ENCODE measurements at places on chromosomes 6 and 20.

- DNase-seq: no peak
Measured at GRCh38 chr20:62120990-62121775, 1.1 kb upstream of the LSM14B start.

DNA sequence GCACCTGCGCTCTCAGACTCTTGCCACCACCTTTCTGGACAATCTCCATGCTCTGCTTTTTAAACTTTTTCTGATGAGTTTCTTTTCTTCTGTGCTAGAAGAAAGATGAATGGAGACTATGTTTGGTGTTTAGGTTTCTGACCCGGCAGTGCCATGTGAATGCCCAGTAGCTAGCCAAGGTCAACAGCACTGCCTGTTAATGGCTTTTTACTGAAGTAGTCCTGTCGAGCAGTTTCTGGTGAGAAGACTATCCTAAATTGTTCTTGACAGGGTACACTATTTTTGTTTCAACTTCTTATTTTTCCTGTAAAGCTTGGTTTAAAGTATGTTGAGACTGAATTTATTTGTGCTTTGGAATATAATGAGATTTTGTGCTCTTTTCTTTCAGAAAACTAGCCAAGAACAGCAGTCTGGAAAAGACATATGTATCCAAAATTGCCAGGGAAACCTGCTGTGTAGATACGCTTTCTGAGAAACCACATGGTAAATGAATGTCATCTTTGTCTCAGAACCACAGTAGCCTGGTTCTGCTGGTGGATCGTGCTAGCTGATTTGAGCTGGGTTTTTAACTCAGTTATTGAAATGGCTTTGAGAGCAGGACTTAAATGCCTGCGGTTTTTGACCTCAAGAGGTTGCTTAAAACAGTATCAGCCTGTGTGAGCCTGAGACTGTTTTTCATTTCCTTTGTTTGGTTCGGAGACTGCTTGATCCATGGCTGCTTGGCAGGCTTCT is 48.1 kb downstream of the KCNS1 start:
- peak; percentile 1 for DNase-seq

DNA sequence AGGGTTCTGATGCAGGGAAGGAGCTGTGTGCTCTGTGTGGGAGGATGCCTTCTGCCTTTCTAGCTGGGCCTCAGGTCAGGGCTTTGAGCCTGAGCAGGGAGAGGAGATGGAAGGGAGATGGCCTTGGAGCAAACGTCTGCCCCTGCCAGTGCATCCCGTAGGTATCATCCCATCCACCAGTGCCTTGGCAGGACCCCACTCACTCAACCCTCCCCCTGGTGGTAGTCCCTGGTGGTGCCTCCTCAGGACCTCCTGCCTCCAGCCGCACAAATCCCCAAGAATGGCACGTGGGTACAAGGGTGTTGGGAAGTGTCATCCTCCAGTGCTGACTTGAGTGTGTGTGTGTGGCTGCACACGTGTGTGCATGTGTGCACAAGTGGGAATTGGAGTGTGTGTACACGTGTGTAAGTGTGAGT is 23.1 kb upstream of the MICB start:
- no peak for DNase-seq

DNA sequence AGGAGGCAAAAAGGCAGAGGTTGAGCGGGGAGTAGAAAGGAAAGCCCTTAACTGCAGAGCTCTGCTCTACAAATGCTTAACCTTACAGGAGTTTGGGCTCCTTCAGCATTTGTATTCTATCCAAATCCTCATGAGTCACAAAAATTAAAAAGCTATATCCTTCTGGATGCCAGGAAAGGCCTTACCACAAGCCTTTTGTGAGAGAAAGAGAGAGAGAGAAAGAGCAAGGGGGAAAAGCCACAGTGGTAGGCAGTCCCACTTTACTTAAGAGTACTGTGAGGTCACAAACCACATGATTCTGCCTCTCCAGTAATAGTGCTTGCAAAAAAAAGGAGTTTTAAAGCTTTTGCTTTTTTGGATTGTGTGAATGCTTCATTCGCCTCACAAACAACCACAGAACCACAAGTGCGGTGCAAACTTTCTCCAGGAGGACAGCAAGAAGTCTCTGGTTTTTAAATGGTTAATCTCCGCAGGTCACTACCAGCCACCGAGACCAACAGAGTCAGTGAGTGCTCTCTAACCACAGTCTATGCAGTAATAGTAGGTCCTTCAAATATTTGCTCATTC is at the start of gene RUNX2:
TSS of gene RUNX2 (plus strand) at position 375 of the 567 bp plus-strand sequence. CDS start 397 bp downstream, outside the sequence.
- DNase-seq: no peak

DNA sequence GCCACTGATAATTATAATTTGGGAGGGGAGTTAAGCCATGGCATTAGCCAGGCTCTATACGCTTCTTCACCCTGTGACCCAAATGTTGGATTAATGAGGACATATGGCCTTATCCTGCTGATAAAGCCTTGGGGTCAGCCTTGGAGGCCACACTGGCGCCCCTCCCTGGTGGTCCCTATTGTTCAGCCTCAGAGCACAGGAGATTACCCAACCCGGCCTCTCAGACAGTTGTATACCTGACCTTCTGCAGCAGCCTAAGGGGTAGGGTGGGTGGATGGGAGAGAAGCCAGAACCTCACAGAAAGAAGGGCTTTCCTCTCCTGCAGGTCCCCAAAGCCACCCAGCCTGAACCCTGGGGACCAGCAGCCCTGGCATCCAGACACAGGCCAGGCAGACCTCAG is 76.8 kb downstream of the LINC00237 start:
- no peak for DNase-seq

DNA sequence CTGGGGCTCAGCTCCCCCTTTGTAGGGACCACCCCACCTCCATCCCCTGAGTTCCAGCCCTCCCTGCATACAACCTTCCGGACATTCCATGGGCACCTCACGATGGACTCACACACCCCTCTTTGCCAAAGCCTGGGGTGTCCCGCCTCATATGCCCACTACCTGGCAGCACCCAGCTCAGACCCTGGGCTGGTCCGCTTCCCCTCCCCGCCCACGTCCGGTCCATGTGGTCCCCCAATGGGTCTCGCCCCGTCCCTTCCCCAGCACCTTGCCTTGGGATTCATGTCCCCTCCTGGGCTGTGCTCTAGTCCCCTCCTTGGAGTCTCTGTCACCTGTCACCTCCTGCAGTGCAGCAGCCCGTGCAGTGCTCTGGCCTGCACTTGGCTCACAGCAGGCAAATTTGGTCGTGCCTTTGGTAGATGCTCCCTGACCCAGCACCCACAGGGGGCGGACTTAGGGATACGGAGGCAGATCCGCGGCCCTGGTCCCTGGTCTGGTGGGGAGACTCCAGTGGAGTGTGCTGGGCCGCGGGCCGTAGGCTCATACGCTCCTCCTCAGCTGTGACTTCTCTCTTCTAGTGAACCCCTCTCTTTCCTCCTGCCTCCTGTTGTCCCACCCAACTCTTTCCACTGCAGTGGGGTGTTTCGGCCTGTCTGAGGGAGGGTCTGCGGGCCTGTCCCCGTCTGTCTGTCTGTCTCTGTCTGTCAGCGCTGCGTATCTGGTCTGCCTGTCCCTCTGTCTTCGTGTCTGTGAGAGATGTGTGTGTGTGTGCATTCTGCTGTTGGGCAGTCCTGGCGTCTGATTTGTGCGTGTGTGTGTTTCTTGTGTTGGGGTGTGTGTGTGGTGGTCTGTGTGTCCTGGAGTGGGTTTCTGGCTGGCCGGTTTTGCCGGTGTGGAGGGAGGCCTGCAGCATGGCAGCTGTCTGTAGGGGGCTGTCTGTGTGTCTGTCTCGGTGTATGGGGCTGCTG is 69.5 kb downstream of the SRC start:
- no peak for DNase-seq

DNA sequence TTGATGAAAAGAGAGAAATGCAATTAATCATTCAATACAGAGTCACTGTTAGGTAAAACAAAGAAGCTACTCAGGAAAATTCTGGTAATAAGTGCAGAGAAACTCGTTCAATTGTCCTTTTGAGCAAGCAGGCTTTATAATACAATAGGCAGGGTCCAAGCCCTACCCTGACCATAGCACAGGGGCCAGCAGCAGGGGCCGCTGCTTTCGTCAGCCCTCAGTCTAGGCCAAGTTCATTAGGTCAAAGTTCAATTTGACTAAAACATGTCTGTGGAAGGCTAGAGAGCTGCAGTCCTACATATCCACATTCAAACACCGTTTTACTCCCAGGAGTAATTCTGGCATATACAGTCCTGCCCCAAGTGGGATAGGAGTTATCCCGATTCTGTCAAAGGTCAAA is 94.6 kb downstream of the BCAS1 start:
- no peak for DNase-seq

DNA sequence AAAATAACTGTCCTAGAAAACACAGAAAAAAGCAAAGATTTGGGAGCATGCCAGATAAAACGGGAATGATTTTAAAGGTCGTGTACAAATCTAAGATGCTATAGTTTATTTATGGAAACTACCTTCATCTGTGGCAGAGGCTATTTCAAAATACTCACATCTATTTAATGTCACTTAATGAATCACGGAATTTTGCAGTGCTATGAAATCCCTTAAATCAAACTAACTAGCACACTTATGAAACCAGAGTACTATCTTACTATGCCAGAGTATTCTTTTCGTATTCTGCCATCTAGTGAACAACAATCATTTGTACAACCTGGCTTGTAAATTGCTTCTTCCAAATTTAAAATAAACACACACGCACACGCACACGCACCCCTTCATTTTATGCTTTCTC is 77.9 kb upstream of the BMP5 start:
- DNase-seq: no peak

DNA sequence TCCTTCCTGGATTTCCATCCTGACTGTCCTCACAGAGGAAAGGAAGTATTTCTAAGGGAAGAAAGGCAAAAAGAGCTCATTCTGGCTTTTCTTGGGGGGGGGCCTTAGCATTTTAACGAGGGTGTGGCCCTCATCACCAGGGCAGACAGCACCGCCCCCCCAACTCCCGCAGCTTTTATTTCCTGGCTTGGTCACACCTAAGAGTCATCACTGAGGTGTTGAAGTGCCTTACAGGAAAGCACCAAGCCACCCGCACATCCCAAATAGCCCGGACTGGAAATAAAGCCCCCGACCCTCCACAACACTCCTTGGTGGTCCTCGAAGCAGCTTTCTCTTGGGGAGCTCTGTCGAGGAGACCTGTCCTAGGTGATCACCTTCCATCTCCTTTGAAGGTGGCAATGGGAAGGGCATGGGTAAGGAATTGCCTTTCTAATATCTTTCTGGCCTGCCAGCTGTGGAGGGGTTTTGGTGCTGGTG is 1.3 kb downstream of the PTK7 start:
- DNase-seq: no peak

GRCh38 chr6:137362878-137363804 is 131.1 kb downstream of the OLIG3 start:
- no peak for DNase-seq

GRCh38 chr6:158666628-158667359 is 16.9 kb downstream of the SYTL3 start:
- DNase-seq: no peak

DNA sequence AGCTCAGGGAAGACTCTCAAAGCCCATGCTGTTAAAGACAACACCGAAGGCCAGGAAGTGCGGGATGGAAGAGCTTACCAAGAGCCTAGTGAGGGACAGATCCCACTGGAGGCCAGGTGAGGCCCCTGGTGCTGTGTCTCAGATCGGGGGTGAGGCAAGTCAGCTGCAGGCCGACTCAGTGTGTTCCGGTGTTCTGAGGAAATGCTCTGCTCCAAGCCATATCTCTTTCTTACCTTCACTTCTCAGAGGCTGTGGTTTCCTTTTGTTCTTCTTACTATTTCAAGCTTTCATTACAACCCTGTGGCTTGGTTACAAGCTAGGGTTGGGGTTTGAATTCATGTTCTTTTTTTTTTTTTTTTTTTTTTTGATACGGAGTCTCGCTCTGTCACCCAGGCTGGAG is 114.3 kb upstream of the ZFP64 start:
- DNase-seq: no peak

GRCh38 chr20:51573576-51574243 is 31.2 kb upstream of the NFATC2 start:
- DNase-seq: no peak

Measured in anterior cingulate cortex (tissue), 58 donors.